Stimulated activated CD4-positive, alpha-beta T cell treated with anti-CD3 and anti-CD28 coated beads, Interleukin-4, amount 100 ng/mL, for 24 hours (primary cell): ENCODE measurements at places on chromosomes 2 and 18.

DNA sequence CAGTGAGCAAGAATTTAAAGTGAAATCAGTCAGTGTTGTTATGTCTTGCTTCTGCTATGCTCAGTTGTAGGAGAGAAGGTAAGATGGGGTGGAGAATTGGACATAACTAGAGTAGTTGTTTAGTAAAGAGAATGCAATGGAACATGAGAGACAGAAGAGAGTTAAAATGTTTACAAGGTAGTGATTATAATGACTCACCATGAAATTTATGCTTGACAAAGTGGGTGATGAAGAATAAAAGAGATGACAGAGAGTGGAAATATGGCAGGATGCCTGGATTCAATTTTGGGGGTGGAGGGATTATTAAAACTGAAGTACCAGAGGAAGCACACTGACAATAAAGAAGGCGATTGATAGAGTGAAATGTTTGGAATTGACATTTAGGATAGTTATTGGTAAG lies 10.6 kb downstream of the SCG2 start:
- DNase-seq, result no peak

DNA sequence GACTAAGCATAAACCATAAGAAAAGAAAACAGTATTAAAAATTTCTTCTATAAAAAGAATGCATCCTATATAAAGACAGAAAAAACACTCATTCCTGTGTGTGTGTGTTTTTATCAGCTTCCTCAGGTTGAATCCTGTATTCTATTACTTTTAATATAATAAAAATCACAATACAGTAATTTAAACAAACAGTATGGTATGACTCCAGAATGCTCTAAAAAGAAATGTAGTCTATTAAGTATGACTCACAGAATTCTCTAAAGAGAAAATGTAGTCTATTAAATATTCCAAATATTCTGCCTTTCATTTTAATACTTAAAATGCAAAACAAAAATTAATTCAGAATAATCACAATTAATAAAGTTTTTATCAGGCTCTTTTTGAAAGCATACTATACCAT lies 19.8 kb downstream of the CCDC88A start:
- DNase-seq, result no peak

- DNase-seq, result no peak
Measured at GRCh38 chr2:219125886-219126270, 34.7 kb downstream of the NHEJ1 start.

DNA sequence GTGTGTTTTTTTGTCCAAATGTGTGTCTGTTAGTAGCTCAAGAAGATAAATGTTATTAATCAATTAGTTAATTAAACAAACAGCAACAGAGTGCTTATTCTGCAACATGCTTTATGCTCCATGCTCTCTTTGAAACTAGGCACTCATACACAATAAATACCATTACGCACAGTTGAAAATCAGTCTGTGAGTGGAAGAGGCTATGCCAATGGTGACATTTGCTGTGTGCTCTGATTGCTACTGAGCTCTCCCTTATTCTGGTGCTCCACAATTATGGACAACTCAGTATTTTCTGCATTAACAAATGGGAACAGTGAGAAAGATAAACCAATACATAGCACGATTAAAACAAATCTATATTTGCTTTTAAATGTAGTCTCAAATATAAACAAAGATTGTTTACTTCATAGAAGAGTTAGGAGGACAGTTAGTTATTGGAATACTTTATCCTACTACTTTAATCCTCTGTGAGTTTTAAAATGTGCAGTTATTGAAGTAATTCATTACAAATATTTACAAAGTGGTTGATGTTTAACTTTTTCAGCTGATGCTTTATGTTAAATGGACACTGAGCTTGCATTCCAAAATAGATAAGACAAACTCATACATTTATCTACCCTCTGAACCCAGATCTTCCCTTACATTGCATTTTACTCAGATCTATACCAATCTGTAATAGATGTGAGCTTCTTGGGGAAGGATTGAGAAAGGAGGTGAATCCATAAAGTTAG lies 55.3 kb downstream of the NXPH2 start:
- DNase-seq, result no peak

- no peak for DNase-seq
Measured at GRCh38 chr2:186559848-186560247, 30.0 kb upstream of the ITGAV start.
